ENCODE measurements at places on chromosomes 1 and 21.

- DNase-seq, result no peak
Measured at GRCh38 chr1:234342774-234343173, 30.5 kb upstream of the COA6 start.

DNA sequence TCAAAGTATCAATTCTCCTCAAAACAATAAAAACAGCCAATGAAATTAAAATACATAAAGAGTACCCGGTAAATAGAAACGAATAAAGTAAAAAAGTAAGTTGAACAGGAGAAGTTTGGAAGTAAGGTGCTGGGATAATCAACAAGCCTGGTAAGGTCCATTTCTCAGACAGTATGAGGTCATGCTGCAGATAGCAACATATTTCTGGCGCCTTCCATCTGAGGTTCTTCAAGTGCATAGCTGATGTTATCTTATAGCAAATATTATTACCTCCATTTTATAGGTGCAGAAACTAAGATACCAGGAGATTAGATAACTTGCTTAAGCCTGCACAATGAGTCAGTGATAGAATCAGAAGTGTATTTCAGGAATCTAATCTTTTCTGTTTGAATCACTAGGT, 23.7 kb upstream of the CEP350 start:
- DNase-seq, result no peak

GRCh38 chr21:38121888-38122720, 134.7 kb upstream of the KCNJ15 start:
- no peak for DNase-seq

DNA sequence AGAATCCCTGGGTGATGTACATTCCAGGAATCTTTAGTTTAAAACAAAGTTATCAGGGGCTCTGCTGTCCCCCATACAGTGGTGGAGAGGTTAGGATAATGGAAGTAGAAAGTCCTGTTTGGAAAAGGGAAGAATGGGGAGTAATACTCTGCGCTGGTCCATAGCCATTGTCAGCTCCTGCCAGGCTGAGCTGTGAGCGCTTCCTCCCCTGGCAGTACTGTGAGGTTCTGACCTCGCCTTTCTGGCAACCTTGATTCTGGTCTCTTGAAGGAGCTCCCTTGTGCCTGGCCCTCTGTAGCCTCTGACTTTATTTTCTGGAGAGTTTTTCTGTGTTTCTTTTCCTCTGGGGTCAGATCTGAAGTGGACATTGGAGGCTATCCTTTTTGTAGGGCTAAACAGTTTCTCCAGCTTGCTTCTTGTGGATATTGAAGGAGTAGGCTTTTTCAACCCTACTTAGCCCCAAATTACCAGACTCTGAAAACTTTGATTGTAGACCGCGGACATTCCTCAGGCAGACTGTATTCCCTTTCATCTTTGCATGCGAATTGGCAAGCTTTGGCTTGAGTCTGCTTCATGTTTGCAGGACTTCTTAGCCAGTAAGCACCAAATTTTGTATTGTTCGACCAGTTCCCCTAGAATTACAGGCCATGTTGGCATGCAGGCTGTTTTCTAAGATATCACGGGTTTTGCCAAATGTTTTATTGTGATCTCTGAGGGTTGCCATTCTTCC, 13.8 kb downstream of the UBE4B start:
- DNase-seq, result no peak

GRCh38 chr1:234608911-234609690, 877 bp downstream of the IRF2BP2 start:
- DNase-seq, result peak; percentile 57

- DNase-seq, result no peak
Measured at GRCh38 chr1:183620311-183620710, 15.3 kb downstream of the ARPC5 start.

DNA sequence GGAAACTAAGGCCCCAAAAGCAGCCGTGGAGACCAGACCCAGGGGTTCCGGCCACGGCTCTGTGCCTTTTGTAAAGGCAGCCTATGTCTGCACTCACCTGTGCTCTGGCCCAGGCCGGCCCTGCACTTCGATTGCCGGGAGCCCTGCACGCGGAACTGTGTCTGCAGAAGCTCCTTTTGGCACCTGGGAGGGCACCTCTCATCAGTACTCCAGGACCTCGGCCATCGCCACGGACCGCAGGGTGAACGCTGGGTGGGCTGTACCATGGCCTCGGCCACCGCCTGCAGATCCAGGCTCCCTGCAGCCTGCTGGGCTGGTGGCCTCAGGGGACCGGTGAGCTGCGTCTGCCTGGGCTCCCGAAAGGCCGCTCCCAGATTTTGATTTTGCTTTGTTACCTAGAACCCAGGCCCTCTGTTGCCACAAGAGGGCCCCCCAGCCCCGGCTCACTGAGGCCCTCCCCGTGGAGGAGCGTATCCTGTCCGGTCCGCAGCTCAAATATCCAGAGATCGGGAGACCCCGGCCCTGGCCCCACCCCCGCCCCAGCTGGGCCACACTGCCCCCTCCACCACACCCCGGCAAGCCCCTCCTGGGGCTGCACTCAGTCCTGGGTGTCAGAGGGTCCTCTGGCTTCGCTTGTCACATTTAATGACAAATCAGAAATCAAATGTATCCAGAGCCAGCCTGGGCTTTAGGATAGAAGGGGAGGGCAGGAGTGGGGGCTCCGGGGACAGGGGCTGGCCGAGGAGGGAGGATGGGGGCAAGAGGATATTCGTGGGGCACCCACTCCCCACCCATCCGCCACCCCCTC, 60.2 kb upstream of the PDE9A start:
- peak; percentile 66 for DNase-seq

- DNase-seq, result no peak
Measured at GRCh38 chr1:28343405-28343804, 14.6 kb downstream of the MED18 start.

- no peak for DNase-seq
Measured at GRCh38 chr21:25788677-25789076, 53.9 kb downstream of the GABPA start.

DNA sequence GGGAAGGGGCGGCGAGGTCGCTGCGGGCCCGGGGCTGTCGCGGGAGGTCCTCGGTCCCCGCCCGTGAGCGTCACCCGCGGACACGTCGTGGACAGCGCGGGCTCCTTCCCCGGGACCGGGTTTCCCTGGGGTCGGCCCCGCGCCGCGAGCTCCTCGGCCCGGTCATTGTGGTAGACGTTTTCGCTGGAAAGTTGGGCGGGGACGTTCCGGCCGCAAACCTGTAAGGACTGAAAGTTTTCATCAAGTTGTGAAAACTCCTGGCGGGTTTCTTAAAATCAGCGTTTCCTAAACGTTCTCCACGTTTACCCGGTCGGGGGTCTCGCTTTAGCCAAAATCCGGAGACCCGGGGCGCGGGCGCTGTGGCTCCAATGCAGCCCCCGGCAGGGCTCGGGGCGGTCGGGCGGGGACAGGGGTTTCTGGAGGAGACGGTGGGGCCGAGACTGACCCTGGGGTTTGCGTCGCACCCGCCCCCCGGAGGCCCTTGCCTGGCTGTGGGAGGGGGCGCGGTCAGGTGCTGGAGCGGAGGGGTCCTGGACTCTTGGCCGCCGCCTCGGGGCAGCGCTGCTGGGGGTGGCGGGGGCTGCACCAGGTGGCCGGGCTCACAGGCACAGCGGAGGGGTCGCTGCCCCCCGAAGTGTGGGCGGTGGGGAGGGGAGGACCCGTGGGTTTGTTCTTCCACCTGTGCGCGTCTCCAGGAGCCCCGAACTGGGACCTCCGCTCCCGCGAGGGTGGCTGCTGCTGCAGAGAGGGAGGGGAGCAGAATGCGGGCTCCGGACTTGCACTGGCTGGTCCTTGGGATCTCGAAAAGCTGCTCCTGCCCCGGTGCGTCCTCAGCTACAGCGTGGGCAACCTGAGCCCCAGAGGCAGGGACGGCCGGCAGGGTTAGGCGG, 827 bp downstream of the PRKCZ start:
- no peak for DNase-seq

DNA sequence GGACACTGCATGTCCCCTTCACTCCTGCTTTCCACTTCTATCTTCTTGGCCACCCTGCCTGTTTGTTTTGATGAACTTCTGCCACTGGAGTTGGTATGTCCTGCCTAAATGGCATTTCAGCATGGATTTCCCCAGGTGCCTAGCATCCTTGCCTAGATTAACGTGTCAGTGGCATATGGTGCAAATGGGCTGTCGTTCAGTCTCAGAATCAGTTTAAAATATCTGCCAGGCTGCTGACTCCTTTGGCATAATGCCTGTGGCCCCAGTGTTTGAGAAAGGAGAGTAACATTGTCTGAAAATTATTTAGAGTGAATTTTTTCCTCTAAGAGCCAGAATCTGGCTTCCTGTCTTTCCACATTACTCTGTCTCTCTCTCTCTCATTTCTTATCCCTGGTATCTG, 64.9 kb upstream of the BARHL2 start:
- DNase-seq, result no peak

GRCh38 chr1:201183209-201183608, 7.4 kb upstream of the IGFN1 start:
- DNase-seq, result no peak

Measured in activated gamma-delta T cell treated with Interleukin-2 at 50 U/mL for 16 hours (primary cell).